ENCODE measurements at places on chromosomes 3 and 15. TPM values are rescaled to one million over a fixed set of nuclear protein-coding genes. Genes with fewer than 3 reads are reported as not detected.

PP2D1 gene
- not detected for total RNA-seq

PLSCR5 gene
- total RNA-seq = not detected

LRRIQ4 gene
- total RNA-seq = 0.04 TPM

MKRN3 gene
- total RNA-seq = 0.28 TPM

TPRG1 gene
- total RNA-seq = 0.42 TPM

MESP1 gene
- total RNA-seq = 0.11 TPM

FOXL2NB gene
- total RNA-seq = 0.92 TPM

SSUH2 gene
- total RNA-seq = 0.11 TPM

SIDT1 gene
- 0.11 TPM for total RNA-seq

SCAANT1 gene
- total RNA-seq = not detected

TPRA1 gene
- 31.5 TPM for total RNA-seq

OR4M2 gene
- total RNA-seq = not detected

OR5H6 gene
- total RNA-seq = not detected

TAGLN3 gene
- 14.9 TPM for total RNA-seq

ERC2 gene
- not detected for total RNA-seq

AHSG gene
- total RNA-seq = 0.21 TPM

ARGFX gene
- total RNA-seq = not detected

IL16 gene
- 0.07 TPM for total RNA-seq

ACOX2 gene
- total RNA-seq = 0.34 TPM

SERPINI2 gene
- not detected for total RNA-seq

LEO1 gene
- total RNA-seq = 33.3 TPM

MNS1 gene
- 1.7 TPM for total RNA-seq

CSPG4 gene
- 6.0 TPM for total RNA-seq

GABRR3 gene
- total RNA-seq = not detected

SRGAP3 gene
- total RNA-seq = 17.9 TPM

SLC24A1 gene
- total RNA-seq = 7.5 TPM

RAB27A gene
- 11.0 TPM for total RNA-seq

TTC21A gene
- total RNA-seq = 1.4 TPM

PARP15 gene
- 0.35 TPM for total RNA-seq

TM4SF18 gene
- not detected for total RNA-seq

RPL35A gene
- 1,189 TPM for total RNA-seq

MOBP gene
- not detected for total RNA-seq

CRBN gene
- 23.7 TPM for total RNA-seq

MAPKAPK3 gene
- 118 TPM for total RNA-seq

BFSP2 gene
- not detected for total RNA-seq

GNAT1 gene
- total RNA-seq = not detected

USP13 gene
- 5.7 TPM for total RNA-seq

CD80 gene
- not detected for total RNA-seq

UBE2E2 gene
- total RNA-seq = 28.6 TPM

FGF7 gene
- not detected for total RNA-seq

CPNE9 gene
- not detected for total RNA-seq

GOLGA6D gene
- not detected for total RNA-seq

CCDC80 gene
- 25.0 TPM for total RNA-seq

CELF6 gene
- total RNA-seq = 0.17 TPM

ARL13B gene
- total RNA-seq = 13.9 TPM

ARPP19 gene
- 117 TPM for total RNA-seq

ARHGAP31 gene
- total RNA-seq = 6.9 TPM

ROBO2 gene
- 0.75 TPM for total RNA-seq

KCNMB2 gene
- total RNA-seq = not detected

IL5RA gene
- total RNA-seq = not detected

COL8A1 gene
- total RNA-seq = 211 TPM
